ENCODE measurements at places on chromosomes 1 and 21. TPM values are rescaled to one million over a fixed set of nuclear protein-coding genes. Genes with fewer than 3 reads are reported as not detected.

The SPRR1B gene
- total RNA-seq, result not detected

The FTCD gene
- 0.17 TPM for total RNA-seq

The TCHHL1 gene
- not detected for total RNA-seq

The FCRLB gene
- 0.11 TPM for total RNA-seq

The CLDN14 gene
- not detected for total RNA-seq

The LCE3E gene
- total RNA-seq, result not detected

The OR1C1 gene
- not detected for total RNA-seq

The TNFRSF14 gene
- total RNA-seq, result 194 TPM

The KRTAP7-1 gene
- total RNA-seq, result not detected

The KRTAP12-2 gene
- total RNA-seq, result not detected

The NES gene
- not detected for total RNA-seq

The TMEM200B gene
- not detected for total RNA-seq

The CTSE gene
- not detected for total RNA-seq

The BCAR3 gene
- 0.92 TPM for total RNA-seq
